ENCODE measurements at places on chromosomes 2 and 18.

GRCh38 chr2:181461056-181461997 is 4.1 kb downstream of the ITGA4 start:
- peak; percentile 59 for DNase-seq

GRCh38 chr2:236052926-236053821 is 115.0 kb downstream of the GBX2 start:
- DNase-seq, result no peak

- DNase-seq, result no peak
Observed at GRCh38 chr2:212548455-212548819, 9.8 kb upstream of the ERBB4 start.

DNA sequence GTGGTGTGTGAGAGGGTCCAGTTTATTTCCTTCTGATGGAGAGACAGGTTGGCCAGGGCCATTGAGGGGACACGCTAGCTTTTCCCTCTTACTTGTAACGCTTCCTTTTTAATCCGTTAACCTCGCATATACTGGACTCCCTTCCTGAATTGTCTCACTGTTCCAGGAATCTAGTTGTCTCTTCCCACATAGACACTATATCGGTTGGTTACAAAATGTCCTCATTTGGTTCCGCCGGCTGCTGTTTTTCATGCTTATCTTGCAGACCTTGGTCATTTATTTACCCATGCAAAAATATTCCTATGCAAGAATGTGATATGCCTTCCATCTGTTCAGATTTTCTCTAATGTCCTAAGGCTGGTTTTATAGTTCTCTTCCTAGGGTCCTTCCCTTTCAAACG is 35.0 kb downstream of the NEURL3 start:
- DNase-seq, result no peak

- no peak for DNase-seq
Observed at GRCh38 chr2:46355756-46356155, 58.5 kb downstream of the EPAS1 start.

- no peak for DNase-seq
Observed at GRCh38 chr2:184256611-184257010, 341.7 kb upstream of the ZNF804A start.

- DNase-seq, result no peak
Observed at GRCh38 chr18:37559194-37559593, 6.4 kb downstream of the CELF4 start.

- DNase-seq, result no peak
Observed at GRCh38 chr18:35256947-35257346, 16.1 kb downstream of the ZNF397 start.
